ENCODE measurements at places on chromosomes 5 and 9.

GRCh38 chr5:149079883-149080282 lies 17.0 kb upstream of the SH3TC2 start:
- DNase-seq = peak; percentile 24

DNA sequence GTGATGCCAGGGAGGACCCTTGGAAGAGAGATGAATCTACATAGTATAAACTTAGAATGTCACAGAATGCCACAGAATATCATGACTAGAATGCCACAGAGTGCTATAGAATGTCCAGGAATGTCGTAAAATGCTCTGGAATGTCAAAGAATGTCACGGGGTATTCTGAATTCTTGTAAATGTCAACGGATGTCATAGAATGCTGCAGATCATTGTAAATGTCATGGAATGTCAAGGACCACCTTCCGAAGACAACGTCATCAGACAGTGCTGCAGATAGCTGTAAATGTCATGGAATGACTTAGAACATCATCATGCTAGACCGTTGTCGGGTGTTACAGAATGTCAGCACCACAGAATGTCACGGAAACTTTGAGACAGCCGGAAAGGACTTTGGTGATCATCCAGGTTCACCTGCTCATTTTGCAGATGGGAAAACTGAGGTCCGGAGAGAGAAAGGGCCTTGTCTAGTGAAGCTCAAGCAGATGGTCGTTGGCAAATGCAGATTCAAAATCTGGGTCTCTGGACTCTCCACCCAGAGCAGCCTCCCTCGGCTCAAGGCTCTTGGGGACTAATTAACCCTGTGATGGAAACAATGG lies 117.1 kb downstream of the LHX2 start:
- no peak for DNase-seq

GRCh38 chr5:163373436-163374084 lies 63.8 kb upstream of the CCNG1 start:
- no peak for DNase-seq

DNA sequence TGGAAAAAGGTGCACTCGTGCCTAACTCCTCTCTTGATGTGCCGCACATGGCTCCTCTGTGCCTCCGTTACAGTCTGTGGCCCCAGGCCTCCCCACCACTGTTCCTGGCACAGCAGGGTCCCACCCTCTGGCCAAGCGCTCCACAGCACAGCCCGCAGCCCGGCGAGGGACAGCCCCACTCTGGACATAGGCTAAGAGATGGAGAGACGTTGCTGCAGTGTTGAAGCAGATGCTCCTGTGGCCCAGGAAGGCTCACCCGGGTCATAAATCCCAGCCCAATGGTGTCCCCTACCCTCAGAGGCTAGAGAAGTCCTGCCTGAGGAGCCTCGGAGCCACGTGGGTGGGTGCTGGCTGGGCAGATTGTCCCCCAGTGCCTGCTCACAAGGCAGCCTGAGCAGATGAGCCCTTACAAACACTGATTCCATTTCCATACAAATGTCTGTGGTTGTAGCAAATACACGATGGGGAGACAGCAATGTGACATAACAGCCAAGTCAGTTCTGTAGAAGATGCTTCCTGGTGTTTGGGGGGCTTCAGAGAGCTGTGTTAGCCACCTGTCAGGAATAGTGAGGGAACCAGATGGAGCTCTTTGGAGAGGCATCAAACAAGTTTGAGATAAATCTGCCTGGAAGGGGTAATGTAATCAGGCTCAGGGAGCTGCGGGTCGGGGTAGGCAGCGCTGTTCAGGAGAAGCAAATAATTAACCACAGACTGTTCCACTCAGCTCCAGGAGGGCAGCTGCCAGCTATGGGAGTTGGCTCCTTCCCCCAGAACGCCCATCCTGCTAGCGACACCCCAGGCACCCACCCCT lies 41.7 kb downstream of the C5orf15 start:
- DNase-seq = no peak

DNA sequence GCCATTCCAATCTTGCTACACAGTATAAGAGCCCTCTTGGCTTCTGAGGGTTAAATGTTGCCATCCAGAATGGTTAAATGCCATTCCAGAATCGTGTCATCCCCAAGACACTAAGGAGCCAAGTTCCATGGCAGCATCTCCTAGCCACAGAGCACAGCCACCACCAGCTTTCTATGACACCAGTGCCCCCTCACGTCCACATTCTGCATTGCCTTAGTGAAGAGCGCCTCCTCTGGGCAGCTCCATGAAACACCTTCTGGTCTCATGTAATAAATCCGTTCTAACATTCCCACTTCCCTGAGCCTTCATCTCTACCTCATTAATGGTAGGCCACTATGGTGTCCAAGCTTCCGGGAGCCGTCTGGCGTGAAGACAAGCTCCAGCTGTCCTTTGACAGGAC lies 12.4 kb downstream of the CBY3 start:
- DNase-seq = peak; percentile 50

GRCh38 chr5:145778144-145778900 lies 56.8 kb downstream of the PRELID2 start:
- no peak for DNase-seq

- DNase-seq = no peak
Observed at GRCh38 chr9:70413464-70413798, 1.0 kb downstream of the KLF9 start.
